ENCODE measurements at places on chromosomes 12 and 14.

GRCh38 chr12:19755136-19755535 is 315.8 kb downstream of the AEBP2 start:
- no peak for DNase-seq

- DNase-seq, result no peak
Measured at GRCh38 chr12:71160585-71160984, 2.8 kb upstream of the TSPAN8 start.

- DNase-seq, result no peak
Measured at GRCh38 chr14:24243336-24243836, 963 bp upstream of the TINF2 start.

- DNase-seq, result no peak
Measured at GRCh38 chr12:39846304-39846703, 226.7 kb upstream of the ABCD2 start.

DNA sequence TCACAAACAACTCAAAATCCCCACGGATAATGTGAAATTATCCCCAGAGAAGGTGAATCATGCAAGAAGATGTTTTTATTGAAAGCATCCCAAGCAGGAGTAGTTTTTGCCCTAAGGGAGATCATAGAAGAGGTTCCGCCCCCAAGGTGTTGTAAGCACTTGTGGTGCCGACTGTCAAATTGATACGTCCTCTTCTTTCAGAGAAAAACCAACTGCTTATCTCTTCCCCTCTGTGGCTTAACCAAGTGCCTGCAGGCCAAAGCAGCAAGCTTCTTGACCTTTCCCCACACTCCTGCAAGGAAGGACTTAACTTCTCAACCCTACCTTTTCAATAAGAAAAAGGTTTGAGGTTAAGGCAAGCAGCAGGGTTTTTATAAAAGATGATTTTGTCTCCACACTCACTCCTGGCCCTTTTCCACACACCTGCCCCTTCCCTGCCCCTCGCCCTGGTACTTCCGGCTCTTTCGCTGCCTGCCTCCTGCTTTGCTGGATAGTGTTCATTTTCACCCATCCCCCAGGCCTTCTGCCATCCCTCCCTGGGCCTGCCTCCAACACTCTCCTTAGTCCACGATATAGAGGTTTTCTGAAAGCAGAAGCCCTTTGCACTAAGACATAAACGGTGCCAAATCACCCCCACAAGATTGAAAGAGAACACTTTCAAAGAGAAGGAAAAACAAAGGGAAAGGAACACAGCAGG is 114.5 kb downstream of the EGLN3 start:
- no peak for DNase-seq

Data from NCI-H187 treated with DMSO at 0.1 percent for 48 hours (cell line).